ENCODE measurements at places on chromosomes 13 and 19. TPM values are rescaled to one million over a fixed set of nuclear protein-coding genes. Genes with fewer than 3 reads are reported as not detected.

The GAPDHS gene
- not detected for total RNA-seq

The CD33 gene
- total RNA-seq: not detected

The ZNF610 gene
- 11.8 TPM for total RNA-seq

The RAB4B gene
- 9.8 TPM for total RNA-seq

The FXYD3 gene
- total RNA-seq: not detected

The PCDH17 gene
- 84.8 TPM for total RNA-seq

The JAK3 gene
- 0.98 TPM for total RNA-seq

The MBD3L5 gene
- not detected for total RNA-seq

The NUFIP1 gene
- 6.4 TPM for total RNA-seq

The SYT5 gene
- total RNA-seq: 84.8 TPM

The ZNF93 gene
- total RNA-seq: 19.2 TPM

The IGSF23 gene
- not detected for total RNA-seq

The FBXO27 gene
- total RNA-seq: 8.9 TPM

The LGALS7B gene
- total RNA-seq: 0.74 TPM

The TINCR gene
- 0.49 TPM for total RNA-seq

The ZNF260 gene
- 31.0 TPM for total RNA-seq

The DCT gene
- total RNA-seq: 2.2 TPM

The KCNJ14 gene
- 1.2 TPM for total RNA-seq

The CYP2A7 gene
- total RNA-seq: not detected

The OR1I1 gene
- not detected for total RNA-seq

The KLK5 gene
- not detected for total RNA-seq

The GZMM gene
- total RNA-seq: not detected

The RFPL4AL1 gene
- not detected for total RNA-seq

The BRME1 gene
- 14.8 TPM for total RNA-seq

The ZNF578 gene
- total RNA-seq: 24.3 TPM

The TEX29 gene
- total RNA-seq: not detected
